ENCODE measurements at places on chromosomes 6 and 20. TPM values are rescaled to one million over a fixed set of nuclear protein-coding genes. Genes with fewer than 3 reads are reported as not detected.

Gene MMP24
- not detected for total RNA-seq

Gene MUCL3
- total RNA-seq: not detected

Gene MUC22
- total RNA-seq: not detected

GRCh38 chr6:118134206-118134605, 227.1 kb downstream of the SLC35F1 start:
- H3K4me3 ChIP-seq: no peak overlapping the region
- no peaks in the 10 kb centered on the region for H3K36me3 ChIP-seq
- no peak for DNase-seq
- H3K4me1 ChIP-seq: no peaks in the 10 kb centered on the region
- H3K27me3 ChIP-seq: no peaks in the 10 kb centered on the region
- no peak overlapping the region for H3K27ac ChIP-seq

DNA sequence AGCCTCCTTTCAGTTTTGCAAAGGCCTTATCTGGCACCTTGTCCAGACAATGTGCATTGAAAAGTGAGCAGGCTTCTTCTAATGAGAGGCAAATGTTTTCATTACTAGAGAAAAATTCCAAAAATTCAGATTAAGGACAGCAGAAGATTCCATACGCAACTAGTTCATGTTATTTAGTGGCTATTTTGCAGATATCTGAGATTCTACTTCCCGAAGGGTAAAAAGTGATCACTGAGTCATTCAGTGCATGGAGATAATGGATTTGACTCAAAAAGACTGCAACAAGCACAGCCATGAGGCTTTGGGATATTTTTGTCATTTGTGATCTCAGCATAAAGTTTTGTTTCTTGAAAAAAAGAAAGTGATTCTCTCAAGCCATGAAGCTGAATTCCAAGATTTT, 29.9 kb downstream of the METTL24 start:
- H3K27ac ChIP-seq: no peak overlapping the region
- H3K4me3 ChIP-seq: no peak overlapping the region
- peaks cover 3% of the 10 kb centered on the region for H3K27me3 ChIP-seq
- no peak for DNase-seq
- H3K4me1 ChIP-seq: no peaks in the 10 kb centered on the region

DNA sequence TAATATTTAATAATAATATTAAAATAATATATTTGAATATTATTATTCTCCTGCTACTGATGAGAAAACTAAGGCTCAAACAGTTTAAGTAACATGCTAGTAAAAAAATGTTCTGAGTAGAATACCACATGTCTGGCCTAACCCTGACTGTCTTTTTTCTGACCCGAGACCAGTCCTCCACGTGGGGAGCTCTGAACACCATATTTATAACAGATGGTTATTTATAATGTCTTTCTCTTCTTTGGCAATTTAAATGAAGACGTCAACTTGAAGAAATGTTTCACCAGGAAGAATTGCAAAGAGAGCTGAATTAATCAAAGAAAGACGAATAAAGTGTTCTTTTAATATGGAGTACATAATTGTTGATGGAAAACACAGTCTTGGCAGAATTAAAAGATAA, 82.0 kb downstream of the SLC22A3 start:
- H3K27me3 ChIP-seq: peaks cover 20% of the 10 kb centered on the region
- no peak overlapping the region for H3K4me3 ChIP-seq
- no peak overlapping the region for H3K27ac ChIP-seq
- H3K4me1 ChIP-seq: peaks cover 9% of the 10 kb centered on the region

GRCh38 chr6:119284861-119285521, 64.6 kb downstream of the MAN1A1 start:
- no peaks in the 10 kb centered on the region for H3K27me3 ChIP-seq
- H3K27ac ChIP-seq: no peak overlapping the region
- peaks cover 40% of the 10 kb centered on the region for H3K36me3 ChIP-seq

GRCh38 chr6:83221889-83222479, 28.8 kb downstream of the RWDD2A start:
- DNase-seq: no peak
- H3K27ac ChIP-seq: no peak overlapping the region
- no peak overlapping the region for H3K4me3 ChIP-seq
- no peaks in the 10 kb centered on the region for H3K4me1 ChIP-seq

DNA sequence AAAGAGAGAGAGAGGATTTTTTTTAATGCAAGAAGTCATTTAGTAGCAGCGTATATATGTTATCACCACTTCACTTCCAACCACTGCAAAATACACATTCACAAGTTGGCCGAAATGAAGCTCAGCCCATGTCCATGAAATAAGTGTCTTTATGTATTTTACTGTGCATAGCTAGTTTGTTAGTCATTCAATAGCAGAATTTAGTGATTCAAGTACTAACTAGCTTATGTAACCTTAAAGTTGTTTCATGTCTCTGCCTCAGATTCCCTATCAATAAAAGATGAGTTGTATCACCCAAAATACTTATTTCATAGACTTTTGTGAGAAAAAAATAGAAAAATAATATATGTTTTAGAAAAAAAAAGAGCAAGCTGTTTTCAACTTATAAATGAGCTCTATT, 153.7 kb upstream of the PRDM1 start:
- H3K36me3 ChIP-seq: no peaks in the 10 kb centered on the region
- H3K27ac ChIP-seq: no peak overlapping the region
- H3K4me1 ChIP-seq: no peaks in the 10 kb centered on the region
- H3K27me3 ChIP-seq: no peaks in the 10 kb centered on the region
- DNase-seq: no peak

DNA sequence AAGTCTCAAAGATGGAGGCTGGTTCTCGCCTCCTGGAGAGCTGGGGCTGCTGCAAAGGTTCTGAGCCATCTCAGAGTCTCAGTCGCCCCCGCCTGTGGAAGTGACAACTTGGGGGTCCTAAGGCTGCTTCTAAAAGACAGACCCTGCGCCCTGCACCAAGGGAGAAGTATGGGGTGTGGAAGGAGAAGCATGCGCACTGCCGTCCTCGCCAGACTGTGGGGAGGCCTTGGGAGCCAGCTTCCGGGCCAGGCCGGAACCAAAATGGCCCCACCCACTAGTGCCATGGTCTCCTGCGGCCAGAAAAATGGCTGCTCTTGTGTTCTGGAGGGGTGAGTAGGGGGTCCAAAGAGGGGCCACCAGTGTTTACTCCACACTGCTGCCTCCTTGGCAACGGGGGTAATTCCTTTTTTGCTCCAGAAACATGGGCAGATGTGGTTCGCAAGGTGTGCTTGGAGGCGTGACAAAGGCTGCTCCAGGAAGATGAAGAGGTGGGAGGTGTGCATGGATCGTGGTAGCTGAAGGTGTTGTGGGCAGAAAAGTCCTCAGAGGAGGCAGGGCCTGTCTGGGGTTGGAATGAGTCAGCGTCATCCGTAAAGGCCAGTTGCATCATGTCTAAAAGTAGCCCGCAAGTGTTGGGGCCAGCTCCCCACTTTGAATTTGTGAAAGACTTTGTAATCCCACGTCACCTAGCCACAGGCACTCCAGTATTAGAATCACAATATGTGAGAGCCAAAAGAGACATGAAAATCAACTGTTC, 329.8 kb upstream of the SOX4 start:
- peak overlapping the region; percentile 41 for H3K27ac ChIP-seq
- no peaks in the 10 kb centered on the region for H3K27me3 ChIP-seq
- H3K36me3 ChIP-seq: peaks cover 1% of the 10 kb centered on the region
- H3K4me3 ChIP-seq: no peak overlapping the region
